Astrocyte (in vitro differentiated cells and primary cell): ENCODE measurements at places on chromosomes 3 and 15. TPM values are rescaled to one million over a fixed set of nuclear protein-coding genes. Genes with fewer than 3 reads are reported as not detected.

GRCh38 chr3:63964681-63965485 lies 52.7 kb upstream of the SCAANT1 start:
- DNase-seq, result no peak

DNA sequence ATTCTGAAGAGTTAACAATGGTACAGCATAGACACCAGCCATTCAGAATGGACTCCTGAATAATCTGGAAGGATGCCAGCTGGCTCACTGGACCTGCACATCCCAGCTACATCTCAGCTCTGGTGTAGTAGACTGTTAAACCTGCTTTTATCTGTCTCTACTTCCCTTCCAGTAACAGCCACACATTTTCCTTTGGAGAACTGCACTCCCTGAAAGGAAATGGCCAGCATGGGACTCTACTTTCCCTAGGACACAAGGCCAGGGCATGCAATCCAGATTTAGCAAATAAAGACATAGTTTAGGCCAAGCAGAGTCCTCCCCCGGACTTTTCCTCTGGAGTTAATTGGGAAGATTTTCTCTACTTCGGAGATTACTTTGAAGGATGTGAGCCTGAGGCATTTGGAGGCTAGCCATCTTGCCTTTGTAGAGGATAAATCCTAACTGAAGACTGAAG lies 82.7 kb upstream of the TCF12 start:
- no peak for DNase-seq

GRCh38 chr3:123520656-123521055 lies 64.2 kb downstream of the HACD2 start:
- DNase-seq, result peak; percentile 5

DNA sequence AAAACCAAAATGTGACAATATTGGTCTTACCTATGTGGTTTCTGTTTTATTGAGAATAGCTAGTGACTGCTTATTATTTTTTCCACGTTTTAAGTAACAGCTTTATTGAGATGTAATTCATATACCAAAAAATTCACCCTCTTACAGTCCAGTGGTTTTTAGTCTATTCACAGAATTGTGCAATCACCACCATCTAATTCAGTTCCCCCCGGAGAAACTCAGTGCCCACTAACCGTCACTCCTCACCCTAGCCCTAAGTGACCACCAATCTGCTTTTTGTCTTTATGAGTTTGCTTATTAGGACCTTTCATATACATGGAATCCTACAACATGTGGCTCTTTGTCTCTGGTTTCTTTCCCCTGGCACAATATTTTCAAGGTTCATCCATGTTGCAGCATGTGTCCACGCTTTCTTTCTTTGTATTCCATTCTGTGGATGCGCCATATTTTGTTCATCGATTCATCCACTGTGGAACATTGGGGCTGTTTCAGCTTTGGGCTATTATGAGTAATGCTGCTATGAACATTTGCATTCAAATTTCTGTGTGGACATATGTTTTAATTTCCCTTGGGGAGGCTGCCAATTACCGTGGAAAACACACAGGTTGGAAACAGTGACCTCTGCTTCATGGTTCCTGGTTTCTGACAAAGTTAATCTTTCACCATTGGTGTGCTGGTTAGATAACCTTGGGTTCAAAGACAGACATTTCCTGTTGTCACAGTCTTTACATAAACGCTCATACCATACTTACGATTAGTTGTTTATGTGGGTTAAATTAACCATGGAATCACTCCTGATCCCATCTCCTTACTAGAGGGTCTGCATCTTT lies 3.2 kb upstream of the BCL2L10 start:
- DNase-seq, result no peak

- peak; percentile 10 for DNase-seq
These were observed 31.0 kb upstream of the ZCWPW2 start for GRCh38 chr3:28317438-28318022.

DNA sequence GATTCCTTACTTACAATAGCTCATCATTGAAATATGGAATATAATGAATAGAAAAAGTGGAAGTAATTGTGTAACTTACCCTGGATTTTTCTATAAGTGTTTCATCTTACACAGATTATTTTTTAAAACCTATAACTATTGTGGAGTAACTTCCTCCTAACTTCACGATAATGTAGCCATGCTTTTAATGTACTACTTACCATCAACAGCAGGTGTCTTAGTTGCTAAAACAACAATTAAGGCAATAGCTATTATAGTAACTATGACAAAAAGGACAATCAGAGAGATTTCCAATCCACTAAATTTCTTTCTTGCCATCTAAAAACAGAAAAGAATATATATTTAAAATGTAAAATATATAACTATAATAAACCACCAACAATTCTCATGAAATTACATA lies 2.6 kb downstream of the SI start:
- no peak for DNase-seq

GRCh38 chr3:70985572-70985971 lies 598.0 kb downstream of the FOXP1 start:
- no peak for DNase-seq

- peak; percentile 70 for DNase-seq
These were observed 35.3 kb downstream of the OXNAD1 start for GRCh38 chr3:16300307-16300706.

AGBL1 gene
- not detected in 2 replicates for total RNA-seq

SLC12A1 gene
- not detected in 2 replicates for total RNA-seq

GPR62 gene
- not detected in 2 replicates for total RNA-seq
